ENCODE measurements at places on chromosomes 4 and X.

- no peak for DNase-seq
Observed at GRCh38 chr4:8114456-8115202, 44.0 kb downstream of the ABLIM2 start.

- no peak for DNase-seq
Observed at GRCh38 chr4:181077341-181077740, 1165.9 kb upstream of the TENM3 start.

- DNase-seq = peak; percentile 4
Observed at GRCh38 chrX:19382555-19383145, 38.9 kb downstream of the PDHA1 start.

DNA sequence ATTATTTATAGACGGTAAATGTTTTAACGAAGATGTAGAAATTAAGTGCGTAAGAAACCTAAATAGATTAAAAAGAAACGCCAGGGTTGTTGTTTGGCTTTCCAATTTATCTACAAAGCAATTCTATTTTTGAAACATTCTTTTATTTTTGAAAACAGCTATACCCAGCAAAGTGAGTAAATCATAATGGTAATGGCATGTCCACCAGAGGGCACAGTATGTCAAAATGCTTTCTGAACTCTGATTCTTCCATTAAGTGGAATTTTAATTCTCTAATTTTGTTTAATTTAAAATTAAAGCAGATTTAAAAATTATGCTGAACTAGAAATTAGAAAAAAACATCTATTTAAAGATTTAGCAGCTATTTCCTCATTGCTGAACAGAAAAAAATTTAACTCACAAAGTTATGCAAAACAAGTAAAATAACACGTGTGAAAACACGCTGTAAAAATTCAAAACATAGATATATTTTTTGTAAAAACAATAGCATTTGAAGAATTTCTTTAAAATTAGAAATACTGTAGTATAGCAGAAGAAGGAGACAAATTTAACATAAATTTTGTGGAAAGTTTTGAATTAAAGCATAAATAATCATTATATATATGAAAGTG, 26.5 kb downstream of the RASSF6 start:
- peak; percentile 10 for DNase-seq

GRCh38 chr4:151905197-151905596, 144.4 kb upstream of the GATB start:
- DNase-seq = no peak

DNA sequence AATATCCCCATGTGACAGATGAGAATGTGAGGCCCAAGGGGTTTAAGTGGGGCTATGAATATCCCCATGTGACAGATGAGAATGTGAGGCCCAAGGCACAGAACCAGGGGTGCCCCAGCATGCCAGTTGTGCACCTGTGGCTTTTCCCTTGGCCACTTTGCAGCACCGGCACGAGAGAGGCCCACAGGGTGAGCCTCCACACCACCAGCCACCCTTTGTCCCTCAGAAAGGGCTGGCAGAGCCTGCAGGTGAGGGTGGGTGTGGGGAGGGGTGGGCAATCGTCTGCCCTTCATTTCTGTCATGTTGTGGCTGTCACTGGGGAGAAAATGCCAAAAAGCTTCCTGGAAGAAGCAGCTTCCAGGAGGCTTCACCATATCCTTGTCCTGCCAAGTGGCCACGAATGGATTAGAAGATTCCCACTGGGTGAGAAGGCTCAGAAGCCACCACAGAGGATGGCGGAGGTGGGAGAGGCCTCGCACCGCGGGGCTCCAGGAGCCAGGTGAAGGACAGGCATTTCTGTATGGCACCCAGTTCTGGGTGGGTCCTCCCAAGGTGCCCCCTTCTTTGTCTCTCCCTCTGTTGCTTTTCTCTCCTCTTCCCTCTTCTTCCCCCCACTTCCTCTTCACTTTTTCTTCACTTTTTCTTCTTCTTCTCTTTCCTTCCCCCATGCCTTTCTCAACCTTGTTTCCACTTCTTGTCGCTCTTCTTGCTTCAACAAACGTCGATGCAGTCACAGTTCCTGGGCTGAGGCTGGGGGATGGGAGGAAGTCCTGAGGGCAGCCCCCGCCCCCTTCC, 469 bp upstream of the GPR78 start:
- DNase-seq = no peak

- no peak for DNase-seq
Observed at GRCh38 chr4:42488114-42488513, 90.8 kb downstream of the SHISA3 start.

GRCh38 chrX:146615628-146616348, 193.8 kb upstream of the CXorf51B start:
- DNase-seq = no peak

DNA sequence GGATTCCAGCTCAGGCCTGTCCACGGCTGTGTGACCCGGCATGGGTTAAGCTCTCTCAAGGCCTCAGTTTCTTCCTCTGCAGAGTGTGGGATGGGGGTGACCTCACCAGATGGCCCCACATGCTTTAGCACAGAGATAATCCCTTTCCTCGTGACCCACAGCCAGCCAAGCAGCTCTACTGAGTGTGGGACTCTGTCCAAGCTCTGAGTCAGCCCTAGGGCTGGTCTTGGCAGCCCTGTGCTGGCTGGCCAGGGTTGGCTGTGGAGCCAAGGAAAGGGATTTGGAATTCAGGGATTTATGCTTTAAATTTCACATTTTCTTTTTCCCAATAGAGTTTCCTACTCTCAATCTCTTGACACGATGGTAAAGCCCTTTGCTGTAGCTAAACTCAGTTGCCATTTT, 19.7 kb upstream of the SPON2 start:
- DNase-seq = peak; percentile 90

GRCh38 chr4:1964971-1965370, 43.8 kb downstream of the NELFA start:
- no peak for DNase-seq

DNA sequence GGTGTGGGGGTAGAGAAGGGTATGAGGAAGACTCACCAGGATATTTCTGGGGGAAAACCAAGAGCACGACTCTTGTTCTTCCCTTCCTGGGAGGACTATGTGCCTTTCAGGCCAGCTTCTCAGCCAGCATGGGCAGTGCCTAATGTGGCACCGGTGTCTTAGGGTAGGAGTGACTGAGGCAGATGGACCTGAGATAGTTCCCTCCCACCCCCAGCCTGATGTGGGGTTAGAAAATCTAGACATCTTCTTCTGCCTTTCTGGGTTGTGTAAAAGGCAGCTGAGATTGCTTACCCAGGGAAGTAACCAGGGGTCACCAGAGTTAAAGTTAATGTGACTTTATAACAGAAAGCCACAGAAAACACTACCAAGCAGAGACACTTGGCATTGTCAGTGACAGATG, 127.3 kb downstream of the TMA16 start:
- DNase-seq = no peak

GRCh38 chr4:115058533-115058932, 54.9 kb downstream of the NDST4 start:
- no peak for DNase-seq

DNA sequence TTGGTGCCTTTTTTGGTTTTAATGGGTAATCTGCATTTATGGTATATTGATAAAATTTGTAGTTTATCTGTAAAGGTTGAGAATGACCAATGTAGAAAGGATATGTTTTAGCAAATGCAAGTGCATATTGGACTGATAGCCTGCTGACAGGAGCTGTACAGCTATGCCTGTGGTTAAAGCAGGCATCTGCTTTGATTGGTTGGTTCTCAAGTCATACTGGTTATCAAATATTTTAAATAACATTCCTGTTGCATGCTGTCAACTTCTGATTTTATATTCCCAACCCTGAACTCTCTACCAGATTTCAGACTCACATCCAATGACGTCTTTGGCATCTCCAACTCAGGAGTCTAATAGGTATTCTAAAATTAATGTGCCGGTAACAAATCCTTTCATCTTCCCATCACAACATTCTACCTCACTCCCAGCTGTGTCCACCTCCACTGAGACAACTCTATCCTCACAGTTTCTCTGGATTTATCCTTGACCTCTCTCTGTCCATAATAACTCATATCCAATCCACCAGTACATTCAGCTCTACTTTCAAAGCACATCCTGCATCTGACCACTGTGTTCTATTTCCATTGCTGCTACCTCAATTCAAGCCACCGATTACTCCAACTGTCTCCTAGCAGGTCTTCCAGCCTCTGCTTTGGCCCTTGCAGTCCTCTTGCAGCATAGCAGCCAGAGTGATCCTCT, 125.7 kb downstream of the CAMK2D start:
- DNase-seq = peak; percentile 14

DNA sequence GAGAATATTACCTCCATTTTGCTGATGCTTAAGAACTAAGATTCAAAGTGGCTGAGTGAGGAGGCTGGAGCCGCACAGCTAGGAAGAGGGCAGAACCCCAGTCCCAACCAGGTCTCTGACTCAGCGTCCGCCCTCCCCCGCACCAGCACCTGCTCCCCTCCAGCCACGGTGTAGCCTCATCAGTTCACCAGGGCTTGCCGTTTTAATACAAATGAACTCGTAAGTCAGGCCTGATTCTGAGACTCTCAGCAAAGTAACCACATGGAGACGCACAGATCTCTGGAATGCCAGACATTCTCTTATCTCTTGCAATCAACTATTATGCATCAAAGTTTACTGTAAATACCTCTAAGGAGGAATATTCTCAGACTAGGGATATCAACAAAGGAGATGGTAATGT, 52.4 kb downstream of the ENPP6 start:
- peak; percentile 3 for DNase-seq

DNA sequence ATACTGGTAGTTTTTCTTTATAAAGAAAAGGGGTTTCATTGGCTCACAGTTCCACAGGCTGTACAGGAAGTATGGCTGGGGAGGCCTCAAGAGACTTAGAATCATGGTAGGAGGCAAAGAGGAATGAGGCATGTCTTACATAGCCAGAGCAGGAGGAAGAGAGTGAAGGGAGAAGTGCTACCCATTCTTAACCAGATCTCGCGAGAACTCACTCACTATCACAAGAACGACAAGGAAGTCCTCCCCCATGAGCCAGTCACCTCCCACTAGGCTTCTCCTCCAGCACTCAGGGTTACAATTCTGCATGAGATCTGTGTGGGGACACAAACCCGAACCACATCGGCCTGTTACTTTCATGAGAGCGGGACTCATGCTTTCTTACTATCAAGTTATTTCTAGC, 240.5 kb downstream of the TENM3 start:
- no peak for DNase-seq

DNA sequence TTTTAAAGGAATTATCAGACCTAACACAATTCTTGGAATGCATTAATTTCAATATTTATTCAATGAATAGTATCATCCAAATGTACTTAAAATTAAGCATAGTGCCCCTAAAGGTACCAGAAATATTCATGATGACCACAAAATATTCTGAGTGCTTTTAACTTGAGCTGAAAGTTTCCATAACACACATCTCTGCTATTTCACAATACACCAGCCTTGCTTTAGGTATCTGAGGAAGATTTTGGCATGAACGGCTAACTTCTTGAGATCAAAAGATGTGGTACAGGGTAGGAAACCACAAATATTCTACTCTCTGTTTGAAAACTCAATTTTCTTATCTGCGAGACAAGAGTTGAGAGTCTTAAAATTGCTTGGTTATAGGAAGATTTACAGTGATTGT, 538.3 kb upstream of the PCDH7 start:
- no peak for DNase-seq

DNA sequence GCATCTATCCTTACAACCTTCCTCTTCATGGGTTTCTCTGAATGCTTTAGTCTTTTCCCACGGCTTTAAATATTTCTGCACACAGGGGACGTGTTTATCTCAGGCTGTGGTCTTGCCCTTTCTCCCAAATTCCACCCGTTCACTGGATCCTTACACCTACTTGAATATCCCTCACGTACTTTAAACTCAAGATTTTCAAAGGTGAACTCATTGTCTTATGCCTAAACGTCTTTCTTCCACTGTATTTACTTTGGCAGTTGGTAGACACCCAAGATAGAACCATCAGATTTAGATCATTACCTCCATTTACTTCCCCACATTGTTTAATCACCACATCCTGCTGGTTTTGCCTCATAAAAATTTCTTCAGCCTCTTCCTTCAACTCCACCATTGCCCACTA, 269.2 kb downstream of the CBLL2 start:
- DNase-seq = peak; percentile 60

DNA sequence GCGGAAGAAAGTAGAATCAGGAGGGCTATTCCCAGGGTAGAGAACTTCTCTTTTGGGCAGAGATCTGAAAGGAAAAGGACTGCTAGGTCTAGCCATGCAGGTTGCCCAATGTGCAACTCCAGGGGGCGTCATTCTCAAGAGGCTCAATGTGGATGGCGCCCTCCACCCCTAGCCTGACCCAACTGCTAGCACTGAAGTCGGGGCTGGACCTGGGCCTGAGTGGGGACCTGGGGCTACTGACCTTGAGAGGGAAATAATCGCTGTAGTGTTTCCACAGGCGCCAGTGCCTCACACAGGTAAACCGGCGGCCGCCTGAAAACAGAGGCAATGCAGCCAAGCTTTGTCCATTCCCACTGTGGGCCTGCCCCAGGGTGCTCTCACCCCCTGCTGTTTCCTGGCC, 6.1 kb downstream of the AWAT2 start:
- no peak for DNase-seq

DNA sequence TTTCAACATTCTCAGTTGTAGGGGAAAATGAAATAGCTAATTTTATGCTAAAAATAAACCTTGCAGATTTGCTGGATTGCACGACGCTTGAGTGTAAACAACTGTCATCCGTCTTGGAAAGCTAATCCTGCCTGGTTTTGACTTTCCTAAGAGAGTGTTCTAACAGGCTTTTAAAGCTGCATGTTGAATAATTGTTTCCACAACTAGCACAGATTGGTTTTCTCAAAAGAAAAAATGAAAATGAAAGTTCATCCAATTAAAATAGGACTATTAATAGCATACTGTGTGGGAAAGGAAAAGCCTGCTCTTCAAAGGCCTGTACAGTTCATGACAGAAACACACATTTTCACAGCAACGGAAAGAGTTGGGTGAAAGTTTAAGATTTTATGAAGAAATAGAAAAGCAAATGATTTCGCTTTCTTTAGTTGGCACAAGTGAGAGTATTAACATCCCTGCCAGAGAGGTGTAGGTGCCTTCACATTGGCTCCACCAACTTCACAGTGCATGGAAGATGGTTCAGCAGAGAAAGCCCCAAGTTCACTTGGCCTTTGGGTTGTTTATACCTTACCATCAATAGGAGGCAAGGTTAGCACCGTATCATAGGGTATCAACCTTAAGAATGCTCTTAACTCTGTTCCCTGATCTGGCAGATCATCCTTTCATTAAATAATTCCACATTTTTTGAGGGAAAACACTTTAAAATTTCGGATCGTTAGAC, 140.0 kb upstream of the GUCY1A1 start:
- no peak for DNase-seq

GRCh38 chr4:24971192-24971591, 58.4 kb upstream of the CCDC149 start:
- DNase-seq = no peak

Data from RCC 7860 (cell line).